ENCODE measurements at places on chromosomes 3 and 15. TPM values are rescaled to one million over a fixed set of nuclear protein-coding genes. Genes with fewer than 3 reads are reported as not detected.

DNA sequence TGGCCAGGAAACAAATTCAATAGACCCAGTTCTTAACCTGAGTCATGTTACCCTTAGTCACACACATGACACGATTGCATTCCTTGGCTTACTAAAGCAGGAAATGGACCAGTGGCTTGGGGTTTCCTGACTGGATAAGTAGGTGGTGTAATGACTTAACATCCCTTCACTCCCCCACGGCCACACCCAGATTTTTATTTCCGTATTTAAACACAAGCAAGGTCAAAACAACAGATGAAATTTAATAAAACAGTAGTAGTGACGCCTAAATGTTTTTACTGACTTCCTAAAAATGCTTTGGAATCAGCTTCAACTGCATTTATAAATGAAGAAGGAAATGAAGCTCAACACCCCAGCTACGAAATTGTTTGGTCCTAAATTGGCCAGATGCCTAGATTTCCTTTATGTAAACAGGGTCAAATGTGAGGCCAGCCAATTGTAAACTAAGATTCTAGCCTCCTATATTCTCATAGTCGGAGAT is 324.3 kb downstream of the CHST2 start:
- DNase-seq: peak; percentile 81

- DNase-seq: no peak
Observed at GRCh38 chr3:173403376-173403775, 5.8 kb downstream of the NLGN1 start.

DNA sequence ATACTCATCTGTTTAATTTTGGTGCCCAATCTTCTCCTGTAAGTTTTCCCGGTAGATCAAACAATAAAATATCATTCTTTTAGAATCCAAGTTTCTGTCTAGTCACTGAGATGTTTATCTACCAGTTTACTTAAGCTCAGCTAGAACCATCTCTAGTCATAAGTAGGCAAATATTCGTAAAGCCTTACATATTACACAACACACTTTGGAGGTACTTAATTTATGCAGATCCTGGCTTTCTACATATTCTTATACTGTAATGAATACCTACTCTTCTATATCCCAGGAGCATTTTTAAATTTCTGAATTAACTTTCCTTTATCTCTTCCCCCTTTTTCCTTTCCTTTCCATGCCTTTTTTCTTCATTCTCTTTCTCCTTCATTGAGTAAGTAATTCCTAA is 185.9 kb upstream of the ZBTB20 start:
- DNase-seq: no peak

FOXB1 gene
- not detected for total RNA-seq

UROC1 gene
- total RNA-seq: not detected
